Stimulated activated CD4-positive, alpha-beta T cell treated with anti-CD3 and anti-CD28 coated beads, Interleukin-1b, Interleukin-23, amount 100 ng/mL, for 48 hours (primary cell): ENCODE measurements at places on chromosomes 3 and 15.
A peak's percentile ranks its signal among the peaks of the same experiment; 100 is the strongest.

DNA sequence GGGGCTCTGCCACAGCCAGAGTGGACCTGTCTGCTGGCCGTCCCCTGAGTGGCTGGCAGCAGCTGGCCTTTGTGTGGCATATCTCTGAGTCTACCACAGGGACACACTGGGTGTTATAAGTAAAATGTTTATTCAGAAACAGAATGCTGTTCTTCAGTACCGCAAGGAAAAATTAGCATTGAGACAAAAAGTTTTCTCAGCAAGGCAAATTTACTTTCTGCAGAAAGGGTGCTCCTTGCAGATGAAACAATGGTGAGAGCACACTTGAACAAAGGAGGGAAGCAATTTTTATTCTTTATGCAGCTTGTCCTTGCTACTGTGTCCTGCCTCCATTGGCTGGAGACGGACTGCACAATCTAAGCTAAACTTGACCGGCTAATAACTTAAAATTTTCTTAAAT, 4.0 kb downstream of the TMEM89 start:
- no peak for DNase-seq

- DNase-seq = no peak
Measured at GRCh38 chr3:120182613-120183511, 88.6 kb upstream of the GSK3B start.

DNA sequence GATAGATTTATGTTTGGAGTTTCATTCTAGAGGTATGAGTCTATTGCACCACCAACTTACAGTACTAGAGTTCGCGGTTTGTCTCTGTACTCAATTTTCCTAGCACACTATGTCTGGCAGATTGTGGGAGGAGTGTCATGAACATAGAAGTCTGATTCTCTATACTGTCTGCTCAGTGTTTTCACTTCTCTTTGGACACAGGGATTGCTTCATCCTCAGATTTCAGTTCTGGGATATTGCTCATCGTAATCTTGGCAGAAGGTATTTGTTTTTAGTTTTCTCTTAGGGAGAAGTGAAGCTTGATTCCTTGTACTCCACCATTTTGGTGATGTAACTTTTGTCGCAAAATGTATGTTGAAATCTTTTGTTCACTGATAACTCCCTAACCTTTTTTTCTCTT, 27.8 kb upstream of the AZI2 start:
- no peak for DNase-seq

DNA sequence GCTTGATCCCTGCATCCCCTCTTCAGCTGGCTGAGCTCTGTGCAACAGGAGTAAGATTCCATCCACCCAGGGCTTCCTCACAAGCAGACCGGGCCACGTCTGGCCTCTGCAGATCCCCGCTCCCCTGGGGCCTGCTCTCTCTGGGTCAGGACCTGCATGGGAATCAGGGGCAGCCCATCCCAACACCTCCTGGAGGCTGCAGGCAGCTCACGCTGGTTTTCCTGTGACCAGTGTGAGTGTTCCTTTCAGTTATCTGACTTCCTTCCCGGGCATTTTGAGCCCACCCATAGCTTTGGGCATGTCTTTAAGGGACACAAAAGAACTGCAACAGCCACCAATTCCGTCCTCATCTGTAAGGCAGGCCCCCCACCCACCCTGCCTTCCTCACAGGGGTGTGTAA, 16.3 kb downstream of the NUP210 start:
- DNase-seq = no peak

DNA sequence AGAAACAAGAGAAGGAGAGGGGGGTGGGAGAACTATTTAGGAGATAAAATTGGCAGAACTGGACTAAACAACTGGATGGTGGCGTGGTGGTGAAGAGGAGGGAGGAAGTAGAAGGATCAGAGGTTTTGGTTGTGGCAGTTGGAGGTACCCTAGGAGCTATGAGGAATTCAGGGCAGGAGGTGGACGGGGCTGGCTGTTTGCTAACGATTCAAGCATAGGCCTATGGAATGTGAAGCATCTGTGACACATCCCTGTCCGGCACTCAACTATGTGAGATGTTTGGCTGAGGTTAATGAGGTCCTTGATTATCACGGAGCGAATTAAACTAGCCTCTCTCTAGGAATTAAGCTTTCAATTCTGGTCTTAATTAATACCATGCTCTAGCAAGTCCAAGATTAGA, 13.5 kb downstream of the TARS3 start:
- no peak for DNase-seq

GRCh38 chr3:3627114-3627513, 172.1 kb upstream of the LRRN1 start:
- DNase-seq = no peak

GRCh38 chr3:111603679-111604078, 8.5 kb upstream of the ZBED2 start:
- DNase-seq = no peak

- DNase-seq = no peak
Measured at GRCh38 chr15:62783303-62783957, 259.1 kb upstream of the TPM1 start.

- DNase-seq = no peak
Measured at GRCh38 chr15:101120987-101121386, 130.9 kb downstream of the CHSY1 start.

DNA sequence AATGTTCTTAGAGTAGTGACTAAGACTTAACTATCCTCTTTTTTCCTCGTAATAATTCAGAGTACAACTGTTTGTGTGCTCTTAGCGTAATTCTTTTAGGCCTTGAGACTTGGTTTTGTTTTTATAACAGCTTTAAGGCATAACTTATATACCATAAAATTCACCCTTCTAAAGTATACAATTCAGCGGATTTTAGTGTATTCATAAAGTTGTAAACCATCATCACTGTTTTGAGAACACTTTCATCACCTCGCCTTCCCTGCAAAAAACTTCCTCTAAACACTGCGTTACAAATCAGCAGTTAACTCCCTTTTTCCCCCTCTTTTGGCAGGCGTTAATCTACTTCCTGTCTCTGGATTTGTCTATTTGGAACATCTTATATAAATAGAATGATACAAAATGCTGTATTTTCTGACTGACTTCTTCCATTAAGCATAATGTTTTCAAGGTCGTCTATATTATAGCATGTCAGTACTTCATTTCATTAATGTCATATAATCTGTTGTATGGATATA, 18.7 kb downstream of the DNAJC13 start:
- no peak for DNase-seq

DNA sequence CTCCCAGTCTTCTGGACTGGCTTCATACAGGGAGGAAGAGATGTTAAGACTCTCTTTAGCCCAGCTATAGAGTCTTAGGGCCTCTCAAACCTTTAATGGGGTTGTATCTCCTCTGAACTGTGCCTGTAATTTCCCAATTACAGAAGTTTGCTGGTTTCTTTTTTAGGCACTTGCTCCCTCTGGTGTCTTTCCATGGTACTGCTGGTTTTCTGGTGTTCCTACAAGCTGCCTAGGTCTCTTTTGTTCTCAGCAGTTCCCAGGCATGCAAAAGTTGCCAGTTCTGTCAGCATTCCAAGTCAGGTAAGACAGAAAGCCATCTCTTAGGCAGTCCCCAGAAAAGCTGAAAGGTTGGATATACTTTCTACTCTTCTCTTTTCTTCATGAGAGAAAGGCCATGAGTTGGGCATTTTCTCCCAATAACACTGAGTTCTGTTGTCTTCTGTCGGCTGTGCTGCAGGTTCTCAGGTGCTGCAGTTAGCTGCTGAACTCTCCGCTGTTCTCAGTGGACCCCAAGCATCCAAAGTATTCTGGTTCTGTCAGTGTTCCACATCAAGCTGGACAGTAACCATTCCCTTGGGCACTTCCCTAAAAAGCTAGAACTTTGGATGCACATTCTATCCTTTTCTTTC, 54.4 kb upstream of the EHHADH start:
- peak; percentile 33 for DNase-seq

DNA sequence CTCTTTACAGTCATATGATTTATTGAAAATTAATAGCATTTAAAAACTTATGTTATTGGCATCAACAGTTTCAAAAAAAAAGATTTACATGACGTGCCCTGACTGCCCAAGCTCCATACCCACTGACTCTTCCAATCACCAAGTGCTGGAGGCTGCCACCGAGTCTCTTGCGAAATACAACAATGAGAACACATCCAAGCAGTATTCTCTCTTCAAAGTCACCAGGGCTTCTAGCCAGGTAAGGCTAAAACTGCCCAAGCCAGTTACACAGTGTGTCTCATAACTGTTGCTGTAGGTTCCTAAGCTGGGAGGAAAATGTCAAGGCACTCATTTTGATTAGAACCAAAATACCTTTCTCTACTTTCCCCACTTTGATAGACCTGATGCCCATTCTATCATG, 4.5 kb downstream of the FETUB start:
- no peak for DNase-seq

GRCh38 chr3:118272991-118273390, 761.7 kb downstream of the IGSF11 start:
- no peak for DNase-seq

GRCh38 chr3:139909811-139910210, 25.2 kb upstream of the CLSTN2 start:
- DNase-seq = no peak

DNA sequence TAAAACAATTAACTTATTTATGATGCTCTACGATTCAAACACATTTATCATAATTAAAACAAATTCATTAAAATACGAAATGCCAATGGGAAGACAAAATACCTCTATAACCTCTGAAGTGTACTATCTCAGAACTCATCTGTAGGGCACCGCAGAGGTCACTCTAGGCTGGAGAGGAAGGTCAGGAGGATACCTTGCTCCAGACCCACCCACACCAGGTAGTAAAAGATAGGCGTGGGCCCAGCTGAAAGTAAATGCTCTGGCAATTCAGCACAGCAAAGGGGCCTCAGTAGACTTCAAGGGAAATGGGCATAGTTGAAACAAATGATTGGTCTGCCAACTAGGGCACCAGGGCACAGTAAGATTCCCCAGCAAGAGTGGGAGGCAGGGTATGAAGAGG, 26.0 kb upstream of the SPPL2A start:
- no peak for DNase-seq

- no peak for DNase-seq
Measured at GRCh38 chr3:15470261-15470660, 42.9 kb downstream of the EAF1 start.

DNA sequence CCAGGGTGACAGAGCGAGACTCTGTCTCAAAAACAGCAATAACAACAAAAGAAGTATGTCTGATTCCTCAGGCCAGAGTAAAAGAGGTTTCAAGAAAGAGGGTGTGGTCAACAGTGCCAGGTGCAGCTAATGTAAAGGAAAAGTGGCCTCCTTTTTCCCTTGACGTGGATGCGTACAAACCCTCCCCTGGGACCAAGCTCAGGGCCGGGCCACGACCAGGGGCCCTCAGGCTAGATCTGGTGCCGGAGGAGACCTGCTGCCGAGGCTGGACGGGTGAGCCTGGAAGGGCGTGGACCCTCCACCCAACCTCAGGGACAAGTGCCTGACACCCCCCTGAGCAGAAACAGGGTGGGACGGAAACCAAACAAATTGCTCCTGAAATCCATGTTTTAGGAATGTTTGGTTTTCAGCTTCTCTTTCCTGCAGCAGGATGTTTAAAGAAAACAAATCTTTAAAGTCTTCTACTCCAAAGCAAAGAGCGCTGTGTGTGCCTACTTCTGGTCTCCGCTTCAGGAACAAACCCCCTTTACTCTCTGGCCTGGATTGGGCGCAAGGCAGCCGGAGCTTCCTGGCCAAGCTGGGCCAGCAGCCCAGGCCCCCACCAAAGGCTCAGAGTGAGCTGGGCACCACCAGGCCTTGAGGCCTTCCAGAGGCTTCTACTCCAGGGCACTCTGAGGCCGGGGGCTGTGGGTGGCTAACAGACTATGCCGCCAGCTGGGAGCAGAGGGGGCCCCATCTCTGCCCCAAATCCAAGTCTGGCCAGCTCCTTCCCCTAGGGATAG, 21.4 kb downstream of the ZDHHC19 start:
- DNase-seq = no peak

- DNase-seq = no peak
Measured at GRCh38 chr3:172709774-172710663, 848 bp downstream of the NCEH1 start.

- DNase-seq = no peak
Measured at GRCh38 chr15:88487178-88487795, 19.8 kb downstream of the MRPS11 start.

GRCh38 chr15:80549191-80549590, 145.0 kb downstream of the ARNT2 start:
- no peak for DNase-seq

DNA sequence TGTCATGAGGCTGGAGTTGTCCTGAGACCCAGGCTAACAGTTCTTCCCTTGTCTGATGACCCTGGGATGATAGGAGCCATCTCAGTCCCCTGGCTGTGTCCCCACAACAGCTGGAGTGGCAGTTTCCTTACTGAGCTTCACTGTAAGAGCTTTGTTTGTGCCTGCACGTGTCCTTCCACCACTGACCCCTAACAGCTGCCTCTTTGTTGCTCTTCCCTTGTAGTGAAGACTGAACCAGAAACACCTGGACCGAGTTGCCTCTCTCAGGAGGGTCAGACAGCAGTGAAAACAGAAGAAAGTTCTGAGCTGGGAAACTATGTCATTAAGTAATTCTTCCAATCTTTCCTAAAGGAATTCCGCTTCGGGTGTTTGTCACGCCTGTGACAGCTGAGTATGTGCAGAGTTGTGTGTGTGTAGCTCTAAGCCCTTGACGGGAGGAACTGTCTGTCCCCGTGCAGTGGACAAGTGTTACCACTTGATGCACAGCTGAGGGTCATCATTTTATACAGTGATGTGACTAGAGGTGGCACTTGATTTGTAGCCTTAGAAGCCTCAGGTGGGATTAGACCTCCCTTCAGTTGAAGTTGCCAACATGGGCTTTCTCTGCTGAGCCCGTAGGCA, 25.0 kb downstream of the MAP6D1 start:
- no peak for DNase-seq

GRCh38 chr15:66524838-66525237, 19.7 kb downstream of the ZWILCH start:
- no peak for DNase-seq

GRCh38 chr15:40010686-40011085, 28.3 kb downstream of the SRP14 start:
- no peak for DNase-seq

DNA sequence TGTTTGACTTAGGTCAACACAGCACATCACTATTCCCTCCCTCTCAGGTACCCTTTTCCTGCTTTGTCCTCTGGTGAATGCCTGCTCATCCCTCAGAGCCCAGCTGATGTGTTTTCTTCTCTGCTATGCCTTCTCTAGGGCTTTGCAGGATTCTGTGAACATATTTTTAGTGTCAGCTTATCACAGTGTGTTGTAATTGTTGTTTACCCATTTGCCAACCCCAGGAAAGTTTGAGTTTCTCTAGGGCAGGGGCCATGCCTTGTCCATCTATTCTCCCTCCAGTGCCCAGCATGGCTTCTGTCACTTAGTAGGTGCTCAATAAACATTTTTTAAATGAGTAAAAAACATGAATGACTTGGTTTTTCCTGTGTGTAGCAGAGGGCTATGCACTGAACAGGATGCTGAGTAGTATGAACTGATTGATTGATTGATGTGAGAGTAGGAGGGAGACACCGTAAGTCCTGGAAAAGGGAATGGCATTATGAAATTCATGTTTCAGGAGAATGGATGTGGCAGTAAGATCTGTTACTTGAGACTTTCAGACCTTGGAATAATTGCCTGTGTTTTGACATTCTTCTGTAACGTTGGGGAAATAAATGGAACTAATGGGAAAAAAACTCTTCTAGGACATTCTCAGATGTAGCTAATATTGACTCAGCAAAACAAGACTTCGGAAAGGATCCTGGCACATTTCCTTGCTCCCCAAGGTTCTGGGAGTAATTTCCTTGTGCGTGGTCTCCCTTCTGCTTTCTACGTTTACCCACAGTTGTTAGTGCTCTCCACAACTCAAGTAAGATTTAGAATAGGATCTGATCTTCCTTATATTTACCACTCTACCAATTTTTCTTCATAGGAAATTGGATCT, 267.3 kb upstream of the TBL1XR1 start:
- no peak for DNase-seq

- DNase-seq = no peak
Measured at GRCh38 chr3:3107858-3108257, 2.3 kb downstream of the IL5RA start.
